ENCODE measurements at places on chromosomes 4 and X. TPM values are rescaled to one million over a fixed set of nuclear protein-coding genes. Genes with fewer than 3 reads are reported as not detected.

The UXT gene
- 195 TPM for total RNA-seq

The MAP7D2 gene
- total RNA-seq: 5.4 TPM

The GPRIN3 gene
- total RNA-seq: 4.0 TPM

The NDUFB11 gene
- 160 TPM for total RNA-seq

The HPSE gene
- total RNA-seq: 1.5 TPM

The CFAP47 gene
- total RNA-seq: not detected

The LRCH2 gene
- 0.03 TPM for total RNA-seq

The GNRHR gene
- total RNA-seq: not detected

The ATP2B3 gene
- 0.07 TPM for total RNA-seq

The TRIM2 gene
- 0.89 TPM for total RNA-seq

The BGN gene
- not detected for total RNA-seq
